SK-N-MC (cell line): ENCODE measurements at places on chromosomes 11 and 22.

DNA sequence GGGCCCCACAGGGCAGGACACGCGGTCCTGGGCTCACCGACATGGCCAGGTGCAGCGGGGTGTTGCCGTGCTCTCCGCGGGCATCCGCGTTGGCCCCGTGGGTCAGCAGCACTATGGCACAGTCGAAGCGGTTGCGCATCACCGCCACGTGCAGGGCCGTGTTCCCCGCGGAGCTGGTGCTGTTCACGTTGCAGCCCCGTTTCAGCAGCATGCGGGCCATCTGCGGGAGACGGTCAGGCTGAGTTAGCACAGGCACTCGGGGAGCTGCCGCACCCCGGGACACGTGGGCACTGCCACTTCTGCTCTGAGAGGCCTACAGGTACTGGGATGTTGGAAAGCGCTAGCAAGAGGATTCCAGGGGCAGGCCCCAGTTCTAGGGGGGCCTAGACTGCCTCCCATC, 22.3 kb upstream of the BAIAP2L2 start:
- DNase-seq = no peak

GRCh38 chr11:34154059-34154875, 48.8 kb downstream of the NAT10 start:
- DNase-seq = no peak

DNA sequence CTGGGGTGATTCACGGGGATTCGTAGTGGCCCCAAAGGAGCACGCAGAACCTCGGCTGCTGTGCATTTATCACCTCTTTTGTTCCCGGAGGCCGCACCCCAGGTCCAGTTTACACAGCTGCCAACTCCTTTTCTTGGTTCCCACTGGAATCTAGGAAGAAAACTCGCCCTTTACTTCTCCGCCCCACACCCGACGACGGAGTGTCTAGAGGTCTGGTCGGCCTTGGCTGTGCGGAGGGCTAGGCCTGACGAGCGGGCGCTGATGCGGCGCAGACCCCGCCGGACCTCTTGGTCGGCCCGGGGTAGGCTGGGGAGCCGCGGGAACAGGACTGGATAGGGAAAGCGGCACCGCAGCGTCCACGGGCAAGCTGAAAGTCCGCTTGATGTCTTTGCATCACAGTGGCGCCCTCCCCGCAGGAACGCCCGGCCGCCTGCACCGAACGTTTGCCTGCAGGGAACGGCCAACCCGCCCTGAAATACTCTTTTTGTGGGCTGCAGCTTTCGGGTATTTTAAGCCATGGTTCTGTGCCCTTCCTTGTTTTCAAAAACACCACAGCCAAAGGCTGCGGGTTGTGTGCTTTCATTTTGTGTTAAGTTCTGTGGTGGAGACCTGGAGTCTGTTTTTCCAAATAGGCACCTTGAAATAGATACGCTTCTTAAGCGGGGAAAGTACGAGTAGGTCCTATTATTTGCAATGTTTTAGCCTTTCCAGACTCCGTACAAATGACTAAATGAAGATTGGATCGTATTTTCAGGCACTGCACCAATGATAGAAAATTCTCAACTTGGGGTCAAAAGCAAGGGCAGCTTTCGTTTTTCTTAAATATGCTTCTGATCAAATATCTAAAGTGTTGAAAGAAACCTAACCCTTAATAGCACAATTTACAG, 829 bp upstream of the ZBED5 start:
- DNase-seq = no peak

DNA sequence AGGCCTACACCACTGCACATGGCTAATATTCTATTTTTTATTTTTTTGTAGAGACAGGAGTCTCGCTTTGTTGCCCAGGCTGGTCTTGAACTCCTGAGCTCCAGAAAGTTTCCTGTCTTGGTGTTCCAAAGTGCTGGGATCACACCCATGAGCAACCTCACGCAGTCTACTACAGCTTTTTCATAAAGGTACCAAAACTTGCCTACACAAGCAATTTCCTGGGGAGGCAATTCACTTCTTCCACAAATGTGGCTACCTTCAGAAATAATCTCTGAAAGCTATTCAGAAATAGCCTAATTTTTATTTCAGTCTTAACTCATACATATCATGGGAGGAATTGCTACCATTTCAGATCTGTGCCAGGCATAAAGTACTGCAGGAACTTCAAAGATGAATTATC, 11.4 kb downstream of the SLC35F2 start:
- DNase-seq = no peak

- DNase-seq = no peak
These were observed 43.2 kb upstream of the ACCSL start for GRCh38 chr11:44004452-44005062.
